MCF 10A (cell line): ENCODE measurements at places on chromosomes 2 and 18. TPM values are rescaled to one million over a fixed set of nuclear protein-coding genes. Genes with fewer than 3 reads are reported as not detected.

The FOXI3 gene
- not detected in 2 replicates for total RNA-seq

The LIMS4 gene
- total RNA-seq, result 1.5 and 1.7 TPM in 2 replicates

GRCh38 chr18:7317804-7318231, 86.9 kb downstream of the LRRC30 start:
- no peaks in the 10 kb centered on the region for H3K36me3 ChIP-seq
- H3K4me1 ChIP-seq, result peaks cover 13% of the 10 kb centered on the region
- H3K27ac ChIP-seq, result peak overlapping the region; percentile 76
- H3K4me3 ChIP-seq, result no peak overlapping the region

DNA sequence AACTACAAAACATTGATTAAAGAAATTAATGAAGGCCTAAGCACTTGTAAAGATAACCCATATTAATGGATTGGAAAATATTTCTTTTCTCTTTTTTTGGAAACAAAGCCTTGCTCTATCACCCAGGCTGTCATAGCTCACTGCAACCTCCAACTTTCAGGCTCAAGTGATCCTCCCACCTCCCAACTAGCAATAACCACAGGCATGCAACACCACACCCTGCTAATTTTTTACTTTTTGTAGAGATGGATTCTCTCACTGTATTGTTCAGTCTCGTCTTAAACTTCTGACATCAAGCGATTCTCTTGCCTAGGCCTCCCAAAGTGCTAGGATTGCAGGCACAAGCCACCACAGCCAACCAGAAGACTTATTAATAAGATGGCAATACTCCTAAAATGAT, 73.4 kb upstream of the NDUFV2 start:
- no peaks in the 10 kb centered on the region for H3K36me3 ChIP-seq
- H3K27ac ChIP-seq, result no peak overlapping the region
- no peak for DNase-seq
